D721Med (cell line): ENCODE measurements at places on chromosomes 2 and 18.

GRCh38 chr2:191029280-191029950 lies 15.4 kb upstream of the STAT1 start:
- DNase-seq: no peak

GRCh38 chr2:42072349-42073118 lies 24.7 kb downstream of the PKDCC start:
- no peak for DNase-seq

- no peak for DNase-seq
Observed at GRCh38 chr2:13000664-13001363, 284.1 kb downstream of the TRIB2 start.

GRCh38 chr2:46177461-46178089 lies 119.6 kb upstream of the EPAS1 start:
- no peak for DNase-seq

GRCh38 chr2:65710779-65711295 lies 278.4 kb upstream of the SPRED2 start:
- no peak for DNase-seq

DNA sequence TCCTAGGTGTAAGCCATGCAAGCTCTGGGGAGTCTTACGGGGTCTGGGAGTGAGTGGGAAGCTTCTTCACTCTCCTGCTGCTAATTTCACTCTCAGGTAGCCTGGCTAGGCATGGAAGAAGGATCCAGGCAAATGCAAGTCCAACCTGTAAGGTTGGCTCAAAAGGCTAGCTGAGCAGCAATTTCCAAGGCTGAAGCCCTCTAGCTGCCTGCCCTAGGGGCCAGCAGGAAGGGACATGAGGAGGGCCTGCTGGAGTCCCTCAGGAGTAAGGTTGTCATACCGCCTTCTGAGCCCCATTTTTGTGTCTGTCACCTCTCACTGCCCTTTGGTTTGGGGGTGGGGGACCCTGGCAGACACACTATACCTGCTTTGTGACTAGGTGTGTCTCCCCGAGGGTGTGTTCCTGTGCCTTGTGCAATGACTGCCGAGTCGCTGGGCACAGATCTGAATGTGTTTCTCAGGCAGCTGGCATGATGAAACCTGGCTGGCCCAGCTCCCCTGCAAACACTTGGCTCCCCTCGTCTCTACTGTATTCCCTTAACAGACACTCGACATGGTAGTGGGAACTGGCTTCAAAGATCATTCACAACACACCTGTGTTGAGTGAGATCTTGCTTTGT lies 123.9 kb upstream of the FAM136A start:
- no peak for DNase-seq
